ENCODE measurements at places on chromosomes 1 and 21.
A peak's percentile ranks its signal among the peaks of the same experiment; 100 is the strongest.

DNA sequence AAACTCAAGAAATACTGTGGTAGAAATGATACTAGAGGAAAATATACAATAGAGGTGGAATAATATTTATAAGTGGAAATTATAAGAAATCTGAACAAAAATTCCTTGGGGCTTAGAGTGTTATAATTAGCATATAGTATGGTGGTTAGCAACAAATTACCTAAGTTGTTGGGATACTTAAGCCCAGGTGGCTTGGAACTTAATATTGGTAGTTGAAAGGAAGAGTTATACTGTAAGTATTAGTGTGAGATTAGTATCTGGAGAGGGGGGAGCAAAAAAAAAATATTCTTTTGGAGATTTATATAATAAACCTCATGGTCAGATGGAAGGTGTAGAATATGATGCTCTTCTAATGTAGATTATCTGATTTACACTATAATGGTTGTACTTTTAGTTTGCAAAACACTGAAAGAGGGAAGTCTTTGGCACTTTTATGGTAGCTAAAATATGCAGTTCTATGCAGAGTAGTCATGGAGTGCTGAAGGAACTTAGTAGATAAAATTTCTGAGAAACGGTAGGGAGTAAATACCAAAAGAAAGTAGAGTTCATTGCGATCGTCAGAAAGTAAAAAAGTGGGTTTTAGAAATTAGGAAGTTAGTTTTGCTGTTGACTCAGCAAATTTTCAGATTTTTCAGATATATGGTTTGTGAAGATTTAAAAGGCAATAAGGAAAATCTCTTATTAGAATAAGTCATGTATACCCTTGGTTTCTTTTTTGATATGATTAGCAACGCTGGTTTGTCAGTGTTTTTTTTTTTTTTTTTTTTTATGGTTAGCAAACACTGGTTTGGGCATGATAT, 45.7 kb downstream of the MTF2 start:
- no peak for DNase-seq

DNA sequence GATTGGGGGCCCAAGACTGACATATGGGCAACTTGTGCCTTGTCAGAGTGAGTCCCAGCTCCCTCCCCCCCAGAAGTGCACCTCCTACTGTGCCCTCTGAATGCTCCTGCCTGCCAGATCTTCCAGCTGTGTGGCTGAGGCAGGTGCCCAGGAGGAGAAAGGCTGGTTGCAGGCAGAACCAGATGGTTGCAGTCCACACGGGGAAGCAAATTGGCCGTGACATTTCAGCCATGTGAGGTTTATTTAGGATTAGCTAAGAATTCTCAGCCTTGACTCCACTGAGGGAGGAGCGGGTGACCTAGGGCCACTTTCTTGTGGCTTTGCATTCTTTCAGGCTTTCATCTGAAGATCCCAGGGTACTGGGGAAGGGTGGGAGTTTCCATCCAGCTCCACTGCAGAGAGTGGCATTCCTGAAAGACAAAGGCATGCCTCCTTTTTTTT, 33.8 kb downstream of the PEX14 start:
- DNase-seq = no peak

DNA sequence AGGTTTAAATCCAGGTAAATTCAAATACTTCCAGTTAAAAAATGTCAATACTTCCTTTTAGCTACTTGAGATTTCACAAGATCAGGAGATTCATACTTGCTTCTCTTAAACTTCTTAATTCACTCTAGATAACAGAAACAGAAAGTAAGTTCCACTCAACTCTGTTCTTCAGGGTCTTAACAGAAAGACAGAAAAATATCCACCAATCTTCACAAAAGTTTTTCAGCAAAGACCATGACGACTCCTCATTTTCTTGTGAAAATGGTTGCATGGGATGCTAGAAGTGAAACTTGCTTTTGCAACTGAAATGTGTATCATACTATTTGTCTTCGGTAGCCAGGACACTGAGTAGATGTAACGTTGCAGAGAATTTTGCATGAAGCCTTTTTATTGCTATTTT, 12.3 kb upstream of the LRRC8C start:
- DNase-seq = no peak

DNA sequence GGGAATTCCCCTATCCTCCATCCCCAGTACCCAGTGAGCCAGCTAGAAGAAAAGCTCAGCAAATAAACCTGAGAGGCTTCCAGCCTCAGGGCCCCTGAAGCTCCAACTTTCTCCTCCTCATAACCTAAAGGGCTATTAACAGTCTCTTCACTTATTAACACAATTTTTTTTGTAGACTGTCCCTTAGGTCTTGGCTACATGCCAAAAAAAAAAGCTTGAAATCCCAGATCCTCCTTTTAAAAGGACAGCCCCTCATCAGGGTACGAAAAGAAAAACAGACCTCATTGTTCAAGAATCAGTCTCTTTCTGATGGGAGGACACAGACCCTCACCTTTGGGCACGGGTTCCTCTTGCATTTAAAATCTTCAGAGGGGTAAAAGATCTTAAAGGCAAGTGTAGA, 72.8 kb upstream of the CD1D start:
- DNase-seq = no peak

- DNase-seq = no peak
These were observed 88.6 kb downstream of the NEK7 start for GRCh38 chr1:198245379-198245778.

GRCh38 chr1:39509360-39510009, 18.0 kb downstream of the BMP8A start:
- no peak for DNase-seq

GRCh38 chr1:167128261-167129227, 34.7 kb downstream of the STYXL2 start:
- DNase-seq = no peak

DNA sequence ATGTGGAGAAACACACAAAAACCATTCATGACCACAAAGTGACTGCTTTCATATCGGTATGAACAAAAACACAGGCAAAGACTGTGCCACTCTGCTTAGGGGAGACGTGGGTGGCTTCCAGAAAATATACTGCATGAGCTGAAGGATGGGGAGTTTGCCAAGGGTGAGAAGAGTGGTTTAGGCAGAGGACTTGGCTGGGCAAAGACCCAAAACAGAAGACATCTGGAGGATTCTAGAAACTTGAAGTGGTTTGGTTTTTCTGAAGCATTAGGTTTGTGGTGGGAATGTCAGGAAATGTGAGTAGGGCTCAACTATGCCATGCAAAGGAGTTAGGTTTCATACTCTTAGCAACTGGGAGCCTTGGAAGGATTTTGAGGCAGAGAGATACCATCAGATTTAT, 26.6 kb upstream of the DNM3 start:
- no peak for DNase-seq

GRCh38 chr1:232551386-232551785, 78.5 kb downstream of the SIPA1L2 start:
- no peak for DNase-seq

DNA sequence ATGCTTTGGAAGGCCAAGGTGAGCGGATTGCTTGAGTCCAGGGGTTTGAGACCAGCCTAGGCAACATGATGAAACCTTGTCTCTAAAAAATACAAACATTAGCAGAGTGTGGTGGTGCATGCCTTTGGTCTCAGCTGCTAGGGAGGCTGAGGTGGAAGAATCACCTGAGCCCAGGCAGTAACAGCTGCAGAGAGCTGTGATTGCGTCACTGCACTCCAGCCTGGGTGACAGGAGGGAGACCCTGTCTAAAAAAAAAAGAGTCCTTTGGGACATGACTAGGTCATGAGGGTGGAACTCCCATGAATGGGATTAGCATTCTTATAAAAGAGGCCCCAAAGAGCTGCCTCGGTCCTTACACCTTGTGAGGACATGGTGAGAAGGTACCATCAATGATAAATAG, 436.0 kb upstream of the NR5A2 start:
- no peak for DNase-seq

DNA sequence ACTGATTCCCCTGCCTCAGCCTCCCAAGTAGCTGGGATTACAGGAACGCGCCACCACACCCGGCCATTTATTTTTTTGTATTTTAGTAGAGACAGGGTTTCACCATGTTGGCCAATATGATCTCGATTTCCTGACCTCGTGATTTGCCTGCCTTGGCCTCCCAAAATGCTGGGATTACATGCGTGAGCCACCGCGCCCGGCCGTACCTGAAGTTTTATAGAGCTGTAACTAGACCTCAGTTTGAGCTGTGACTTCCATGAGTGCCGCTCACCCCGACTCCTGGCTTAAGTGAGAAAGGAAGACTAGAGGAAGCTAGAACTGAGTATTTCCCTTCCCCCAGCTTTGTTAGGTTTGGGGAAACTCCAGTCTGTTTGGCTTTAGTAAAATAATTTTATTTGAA, 1283.1 kb downstream of the KCNT2 start:
- no peak for DNase-seq

- no peak for DNase-seq
These were observed 3.7 kb upstream of the ACTRT2 start for GRCh38 chr1:3017440-3018050.

- DNase-seq = no peak
These were observed 81.8 kb downstream of the CDC7 start for GRCh38 chr1:91582431-91582921.

- DNase-seq = no peak
These were observed 52.1 kb upstream of the SLC44A3 start for GRCh38 chr1:94768036-94768435.

GRCh38 chr1:21298981-21299391, 8.7 kb upstream of the ECE1 start:
- no peak for DNase-seq

DNA sequence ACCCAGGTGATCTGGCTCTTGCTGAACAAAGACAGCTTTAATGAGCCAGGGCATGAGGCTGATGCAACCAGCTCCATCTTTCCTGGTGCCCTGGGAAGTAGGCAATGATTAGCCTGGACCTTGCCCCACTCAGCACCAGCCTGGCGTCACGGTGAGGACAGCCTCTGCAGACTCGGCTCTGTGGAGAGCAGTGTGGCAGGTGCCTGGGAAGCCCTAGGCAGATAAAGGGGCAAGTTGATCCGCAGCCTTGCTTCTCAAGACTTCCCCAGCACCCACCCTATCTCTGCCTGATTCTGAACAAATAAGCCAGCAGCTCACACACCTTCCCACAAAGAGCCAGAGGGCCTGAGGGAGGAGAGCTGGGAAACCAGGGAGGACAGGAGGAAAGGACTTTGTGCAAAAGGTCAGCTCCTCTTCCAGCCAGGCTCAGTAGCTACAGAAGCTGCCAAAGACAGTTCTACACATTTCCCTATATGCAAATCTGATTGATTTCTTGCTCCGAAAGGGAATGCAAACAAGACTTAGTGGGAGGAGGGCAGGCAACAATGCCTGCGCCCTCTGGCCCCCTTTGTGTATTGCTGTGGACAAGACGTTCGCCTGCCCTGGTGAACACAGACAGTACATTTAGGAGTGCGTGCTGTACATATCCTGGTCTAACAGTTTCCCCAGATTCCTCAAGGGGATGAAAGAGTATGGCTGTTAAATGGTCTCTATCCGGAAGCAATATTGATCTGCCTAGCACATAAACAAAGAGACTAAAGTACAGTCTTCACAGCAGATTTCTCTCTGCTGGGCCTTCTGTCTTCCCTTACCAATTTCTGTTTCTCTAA, 63.8 kb downstream of the BCAR3 start:
- DNase-seq = no peak

DNA sequence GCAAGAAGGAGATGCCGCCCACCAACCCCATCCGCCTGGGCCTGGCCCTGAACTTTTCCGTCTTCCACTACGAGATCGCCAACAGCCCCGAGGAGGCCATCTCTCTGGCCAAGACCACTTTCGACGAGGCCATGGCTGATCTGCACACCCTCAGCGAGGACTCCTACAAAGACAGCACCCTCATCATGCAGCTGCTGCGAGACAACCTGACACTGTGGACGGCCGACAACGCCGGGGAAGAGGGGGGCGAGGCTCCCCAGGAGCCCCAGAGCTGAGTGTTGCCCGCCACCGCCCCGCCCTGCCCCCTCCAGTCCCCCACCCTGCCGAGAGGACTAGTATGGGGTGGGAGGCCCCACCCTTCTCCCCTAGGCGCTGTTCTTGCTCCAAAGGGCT, 732 bp downstream of the SFN start:
- no peak for DNase-seq

GRCh38 chr1:17575797-17576518, 36.5 kb downstream of the ARHGEF10L start:
- no peak for DNase-seq

GRCh38 chr1:2789164-2789985, 12.1 kb downstream of the TTC34 start:
- peak; percentile 25 for DNase-seq

DNA sequence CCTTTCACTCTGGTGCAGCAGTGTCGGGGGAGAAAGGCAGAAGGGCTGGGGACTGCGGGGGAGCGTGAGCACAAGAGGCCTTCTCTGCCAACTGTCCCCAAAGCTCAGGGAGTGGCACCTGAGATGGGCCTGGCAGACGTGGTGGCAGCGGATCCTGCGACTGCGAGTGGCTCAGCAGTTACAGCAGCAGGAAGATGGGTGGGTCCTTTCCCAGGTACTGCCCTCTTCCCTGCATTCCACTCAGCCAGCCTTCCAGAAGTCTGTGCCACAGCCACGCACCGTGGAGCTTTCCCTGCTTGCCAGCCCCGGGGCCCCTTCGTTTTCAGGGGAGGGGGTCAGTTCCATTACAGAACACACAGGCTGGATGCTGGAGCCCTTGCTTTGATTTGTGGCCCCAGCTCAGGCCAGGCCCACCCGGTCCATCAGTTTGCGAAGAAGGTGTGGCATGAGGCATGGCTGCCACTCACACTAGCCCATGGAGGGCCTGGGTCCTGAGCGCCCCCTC, 17.2 kb downstream of the MTHFR start:
- DNase-seq = no peak

GRCh38 chr1:230725256-230726012, 11.5 kb upstream of the AGT start:
- no peak for DNase-seq

GRCh38 chr1:79042117-79042516, 35.6 kb upstream of the ADGRL4 start:
- no peak for DNase-seq

GRCh38 chr21:39377444-39378050, 28.7 kb upstream of the HMGN1 start:
- no peak for DNase-seq

GRCh38 chr21:45050797-45051489, 23.4 kb upstream of the ADARB1 start:
- no peak for DNase-seq

- no peak for DNase-seq
These were observed 20.7 kb downstream of the MIS18A start for GRCh38 chr21:32257962-32258785.

DNA sequence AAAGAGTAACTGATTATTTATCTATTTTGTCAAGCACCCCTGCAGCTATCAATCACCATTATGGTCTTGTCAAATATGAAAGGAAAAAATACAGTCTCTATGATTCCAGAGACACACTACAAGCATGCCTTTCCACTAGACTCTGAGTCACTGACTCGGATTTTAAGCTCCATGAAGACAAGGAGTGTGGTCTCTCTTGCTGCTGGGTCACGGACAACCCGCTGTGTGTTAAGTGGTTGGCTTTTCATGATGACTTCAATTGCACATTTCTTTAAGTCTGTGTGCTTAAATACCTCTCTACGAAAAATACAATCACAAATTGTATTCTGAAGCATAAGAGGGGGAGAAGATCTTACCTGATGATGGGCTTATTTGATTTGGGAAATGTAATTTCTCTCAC, 14.0 kb upstream of the GNG4 start:
- no peak for DNase-seq

Measured in activated CD4-positive, CD25-positive, alpha-beta regulatory T cell treated with anti-CD3 and anti-CD28 coated beads, Interleukin-2, amount 50 U/mL, for 72 hours (primary cell).